Stimulated activated CD4-positive, alpha-beta T cell treated with anti-CD3 and anti-CD28 coated beads, Interleukin-15, amount 100 ng/mL, for 48 hours (primary cell): ENCODE measurements at places on chromosomes 1 and 21.

- DNase-seq: no peak
These were observed 267.8 kb upstream of the FMN2 start for GRCh38 chr1:239823852-239824251.

DNA sequence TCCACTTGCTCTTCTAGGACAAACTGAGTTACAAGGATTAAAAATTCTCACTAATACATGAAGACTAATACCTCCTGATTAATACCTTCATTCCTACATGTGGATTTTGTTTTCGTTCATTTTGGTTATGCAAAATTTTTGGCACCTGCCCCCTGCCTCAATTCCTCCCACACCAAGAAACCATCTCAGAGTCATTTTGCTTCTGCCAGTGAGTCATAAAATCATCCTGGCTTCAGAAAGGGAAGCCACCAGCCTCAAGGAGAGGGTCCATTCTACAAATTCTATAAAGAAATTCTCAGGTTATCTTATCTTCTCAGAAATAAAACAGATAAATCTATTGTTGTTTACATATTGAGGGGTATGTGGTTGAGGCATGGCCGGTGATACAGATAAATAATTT lies 103.2 kb upstream of the COA6 start:
- no peak for DNase-seq

- DNase-seq: no peak
These were observed 44.5 kb downstream of the LRRC38 start for GRCh38 chr1:13469343-13469742.

GRCh38 chr1:75786901-75787493 lies 941 bp downstream of the RABGGTB start:
- no peak for DNase-seq

GRCh38 chr1:117642963-117643362 lies 37.1 kb downstream of the TENT5C start:
- DNase-seq: no peak

DNA sequence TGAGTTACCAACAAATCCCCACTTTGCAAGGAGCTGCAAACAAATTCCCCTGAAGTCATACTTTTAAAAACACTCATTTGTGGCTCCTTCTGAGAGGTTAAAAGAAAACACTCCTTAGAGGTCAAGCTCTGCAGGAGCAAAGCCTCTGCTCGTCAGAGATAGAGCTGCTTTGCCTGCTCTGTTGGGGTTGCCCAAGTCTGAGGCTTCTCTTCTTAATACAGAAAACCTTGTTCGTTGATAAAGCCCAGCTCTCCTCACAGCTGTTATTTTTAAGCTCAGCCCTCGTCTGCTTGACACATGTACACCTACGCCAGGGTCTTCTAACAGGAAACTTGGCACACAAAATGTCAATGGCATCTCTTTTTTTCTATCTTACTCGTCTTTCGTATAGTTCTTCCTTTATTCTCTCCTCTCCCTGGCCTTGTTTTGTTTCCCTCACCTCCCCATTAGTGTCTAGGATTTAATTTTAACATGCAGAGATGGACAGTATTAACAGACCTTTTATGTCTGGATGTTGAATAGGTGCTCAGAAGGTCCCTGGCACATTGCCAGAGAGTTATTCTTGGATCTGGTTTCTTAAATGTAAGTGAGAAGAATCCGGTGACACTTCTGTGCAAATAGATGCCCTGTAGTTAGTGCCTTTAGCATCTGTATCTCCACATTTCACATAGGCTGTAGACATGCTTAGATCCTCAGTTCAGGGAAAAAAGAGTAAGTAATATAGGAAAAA lies 86.0 kb downstream of the LRRC53 start:
- no peak for DNase-seq

DNA sequence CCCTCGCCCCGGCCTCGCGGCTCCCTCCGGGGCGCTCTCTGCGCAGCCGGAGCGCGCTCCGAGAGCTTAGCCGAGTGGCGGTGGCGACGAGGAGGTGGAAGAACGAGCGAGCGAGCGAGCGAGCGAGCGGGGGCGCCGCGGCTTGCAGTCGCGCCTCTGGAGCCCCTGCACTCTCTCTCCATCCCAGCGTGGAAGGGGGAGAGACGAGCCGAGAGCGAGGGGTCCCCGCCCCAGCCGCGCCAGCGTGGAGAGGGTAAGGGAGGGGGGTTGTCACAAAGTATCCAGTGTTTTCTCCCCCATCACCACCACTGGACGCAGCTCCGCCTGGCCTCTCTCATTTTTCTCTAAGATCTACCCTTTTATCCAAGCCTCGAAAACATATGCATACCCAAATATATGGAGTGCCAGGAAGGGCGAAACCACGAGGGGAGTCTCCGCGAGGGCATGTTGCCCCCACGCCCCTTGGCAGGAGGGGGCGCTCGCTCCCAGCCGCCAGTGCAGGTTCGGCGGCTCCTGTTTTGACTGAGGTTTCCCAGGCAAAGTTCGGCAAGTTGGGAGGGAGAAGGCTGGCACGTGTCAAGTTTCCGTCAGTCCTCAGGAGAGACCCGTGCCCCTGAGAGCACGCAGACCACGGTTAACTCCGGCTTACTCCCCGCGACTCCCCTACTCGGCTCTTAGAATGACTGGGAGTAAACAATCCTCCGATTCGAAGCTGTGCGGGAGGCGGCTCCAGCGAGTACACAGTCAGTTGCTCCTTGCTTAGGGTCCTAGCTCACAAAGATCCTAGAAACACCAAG lies 569 bp upstream of the DAB1 start:
- no peak for DNase-seq

DNA sequence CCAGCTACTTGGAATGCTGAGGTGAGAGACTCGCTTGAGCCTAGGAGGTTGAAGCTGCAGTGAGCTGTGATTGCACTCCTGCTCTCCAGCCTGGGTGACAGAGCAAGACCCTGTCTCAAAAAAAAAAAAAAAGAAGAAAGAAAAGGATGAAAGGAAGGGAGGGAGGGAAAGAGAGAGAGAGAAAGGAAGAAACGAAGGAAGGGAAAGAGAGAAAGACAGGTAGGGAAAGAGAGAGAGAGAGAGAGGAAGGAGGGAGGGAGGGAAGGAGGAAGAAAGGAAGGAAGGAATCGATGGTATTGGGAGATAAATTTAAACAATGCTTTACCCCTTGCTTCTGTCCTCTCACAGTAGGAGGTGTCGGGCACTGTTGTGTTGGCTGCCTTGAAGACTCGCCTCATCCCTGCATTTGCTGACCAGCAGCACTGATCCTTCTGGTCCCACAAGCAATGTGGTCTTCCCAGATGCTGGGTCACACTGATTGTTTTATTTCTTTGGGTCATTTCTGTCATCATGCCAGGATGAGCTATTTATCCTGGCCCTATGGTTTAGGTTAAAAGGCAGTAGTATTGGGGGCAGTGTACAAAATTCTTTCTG lies 30.9 kb downstream of the GPR137B start:
- no peak for DNase-seq

GRCh38 chr1:159900086-159900680 lies at the start of gene CFAP45:
Gene CFAP45, minus strand, starts transcription at chr1:159900165. Its CDS starts 67 bp downstream, at chr1:159900098.
- DNase-seq: no peak
